Stimulated activated CD4-positive, alpha-beta T cell treated with anti-CD3 and anti-CD28 coated beads, Interleukin-4, amount 100 ng/mL, for 1 hour (primary cell): ENCODE measurements at places on chromosomes 5 and 9.

DNA sequence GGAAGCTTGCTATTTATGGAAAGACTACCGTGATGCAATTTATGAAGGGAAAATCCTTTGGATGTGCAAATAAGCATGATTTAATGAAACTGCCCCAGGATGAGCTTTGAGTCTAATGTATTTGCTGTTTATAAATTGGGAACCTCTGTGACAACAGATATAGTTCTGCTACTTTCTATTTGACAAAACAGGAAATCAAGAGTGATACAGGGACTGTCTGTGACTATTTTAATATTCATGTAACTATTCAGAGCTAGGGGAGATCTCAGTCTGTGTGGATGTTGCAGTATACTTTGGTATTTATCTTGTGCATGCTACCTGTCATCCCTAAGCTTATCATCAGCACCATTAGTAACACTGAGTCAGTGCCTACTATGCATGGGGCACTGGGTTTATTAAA, 132.1 kb downstream of the PDZD2 start:
- no peak for DNase-seq

DNA sequence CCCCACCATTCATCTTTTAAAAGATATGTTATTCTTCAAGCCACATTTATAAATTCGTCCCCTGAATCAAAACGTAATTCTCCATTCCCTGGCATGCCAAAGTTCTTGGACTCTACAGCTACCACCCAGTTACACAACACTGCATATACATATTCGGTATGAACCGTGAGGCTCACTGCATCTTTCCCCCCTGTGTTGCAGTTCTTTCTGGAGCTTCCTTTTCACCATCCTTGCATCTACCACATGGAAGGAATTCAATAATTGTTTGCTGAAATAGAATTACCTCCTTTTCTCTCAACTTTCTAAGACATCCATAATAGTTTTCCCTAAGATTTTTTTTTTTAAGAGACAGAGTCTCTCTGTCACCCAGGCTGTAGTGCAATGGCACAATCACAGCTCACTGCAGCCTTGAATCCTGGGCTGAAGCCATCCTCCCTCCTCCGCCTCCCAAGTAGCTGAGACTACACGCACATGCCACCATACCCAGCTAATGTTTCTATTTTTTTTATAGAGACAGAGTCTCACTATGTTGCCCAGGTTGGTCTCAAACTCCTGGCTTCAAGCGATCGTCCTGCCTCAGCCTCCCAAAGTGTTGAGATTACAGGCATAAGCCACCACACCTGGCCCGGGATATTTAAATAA, 3.3 kb downstream of the LPAR1 start:
- no peak for DNase-seq

DNA sequence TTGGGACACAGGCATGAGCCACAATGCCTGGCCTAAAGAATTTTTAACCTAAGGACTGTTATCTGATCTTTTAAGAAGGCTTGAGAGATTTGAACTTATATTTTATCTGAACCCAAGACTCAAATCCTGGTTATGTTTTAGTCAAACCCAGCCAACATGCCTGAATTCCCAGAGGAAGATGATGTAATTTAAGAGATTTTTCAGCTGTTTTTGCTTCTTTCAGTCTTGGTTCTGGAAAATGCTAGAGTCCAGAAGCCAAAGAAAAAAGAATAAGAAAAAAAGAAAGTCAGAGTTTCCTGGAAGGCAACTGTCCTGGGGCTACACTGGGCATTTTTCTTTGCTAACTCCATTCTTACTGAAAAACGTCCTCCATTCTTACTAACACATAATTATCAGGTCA, 85.8 kb downstream of the SNX18 start:
- no peak for DNase-seq

GRCh38 chr5:71924325-71924724, 182.9 kb upstream of the MAP1B start:
- DNase-seq = no peak

GRCh38 chr5:160802592-160802991, 49.4 kb downstream of the ATP10B start:
- DNase-seq = no peak

DNA sequence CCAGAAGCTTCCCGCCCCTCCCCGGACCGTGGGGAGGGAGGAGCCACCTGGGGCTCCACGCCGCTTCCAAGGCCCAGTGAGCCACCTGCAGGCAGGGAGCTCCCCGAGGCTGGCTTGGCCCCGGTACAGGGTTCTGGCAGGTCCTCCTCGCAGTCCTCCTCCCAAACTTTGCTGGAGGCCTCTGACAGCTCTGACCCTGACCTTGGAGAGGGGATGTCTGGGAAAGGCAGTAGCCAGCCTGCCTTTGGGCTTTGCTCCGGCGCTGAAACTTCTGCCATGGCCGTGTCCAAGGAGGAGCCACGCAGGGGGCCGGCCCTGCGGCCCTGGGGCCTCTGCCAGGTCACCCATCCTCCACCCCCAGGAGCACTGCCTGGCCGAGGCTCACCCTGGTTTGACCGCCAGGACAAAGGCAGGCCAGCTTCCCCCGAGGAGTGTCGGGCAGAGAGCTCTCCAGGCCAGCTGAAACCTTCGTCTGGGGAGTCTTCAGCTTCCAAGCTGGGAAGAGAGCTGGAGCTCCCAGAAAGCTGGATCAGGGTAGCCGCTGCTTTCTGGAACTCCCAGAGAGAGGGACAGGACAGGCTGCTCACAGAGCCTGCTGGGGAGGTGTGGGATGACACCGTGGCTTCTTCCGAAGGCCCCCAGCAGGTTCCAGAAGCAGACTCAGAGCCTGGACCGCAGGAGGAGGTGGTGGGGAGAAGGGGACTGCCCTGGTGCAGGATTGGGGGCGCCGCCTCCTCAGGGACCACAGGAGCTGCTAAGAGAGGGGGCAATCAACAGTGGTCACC, 9.0 kb upstream of the QSOX2 start:
- DNase-seq = no peak

GRCh38 chr9:79674052-79674777, 102.5 kb downstream of the TLE4 start:
- DNase-seq = no peak

DNA sequence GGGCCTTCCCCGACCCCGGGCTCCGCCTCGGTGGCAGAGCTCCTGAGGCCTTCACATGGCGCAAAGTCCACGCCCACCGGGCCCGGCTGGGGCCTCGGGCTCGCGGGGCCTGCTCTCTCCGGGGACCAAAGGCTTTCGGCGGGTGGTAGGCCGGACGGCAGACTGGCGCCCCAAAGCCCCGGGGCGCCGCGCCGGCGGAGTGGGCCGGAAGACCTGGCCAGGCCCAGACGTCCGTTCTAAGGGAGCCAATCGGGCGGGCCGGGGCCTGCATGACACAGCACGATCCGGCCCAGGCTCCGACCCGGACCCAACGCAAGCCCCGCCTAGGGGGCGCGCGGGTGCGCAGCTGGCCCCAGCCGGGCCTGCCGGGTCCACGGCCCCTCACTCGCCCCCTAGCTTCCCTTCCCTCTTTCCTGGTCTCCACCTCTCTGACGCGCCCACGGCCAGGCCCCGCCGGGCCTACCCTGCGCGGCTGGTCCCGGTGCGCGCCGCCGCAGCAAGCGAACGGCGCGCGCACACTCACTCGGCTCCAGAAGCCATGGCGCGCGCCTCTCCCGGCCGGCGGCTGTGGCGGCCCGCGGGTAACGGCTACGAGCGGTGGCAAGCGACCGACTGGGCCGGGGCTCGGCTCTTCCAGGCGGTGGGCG, 488 bp downstream of the VCP start:
- peak; percentile 77 for DNase-seq
